ENCODE measurements at places on chromosomes 12 and 14.

DNA sequence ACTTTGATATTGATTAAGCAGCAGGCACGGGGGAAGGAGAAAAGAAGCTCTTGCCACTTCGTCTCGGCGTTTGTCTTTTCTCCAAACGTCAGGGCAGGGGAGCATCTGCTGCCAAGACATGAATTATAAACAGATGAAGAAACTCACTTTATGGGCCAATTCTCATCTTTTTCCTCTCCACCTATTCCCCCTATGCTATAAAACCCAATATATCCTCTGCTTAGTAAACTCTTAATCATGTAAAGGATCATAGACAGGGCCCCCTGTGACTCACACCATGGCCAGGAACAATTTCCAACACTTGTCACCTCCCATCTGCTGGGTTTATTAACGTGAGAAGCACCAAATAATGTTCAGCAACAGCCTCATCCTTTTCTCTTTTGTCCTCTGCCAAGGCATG, 1092.1 kb upstream of the TMEM132C start:
- DNase-seq, result no peak

- DNase-seq, result no peak
Observed at GRCh38 chr12:76274420-76275083, 73.7 kb downstream of the BBS10 start.

GRCh38 chr12:44509471-44509870, 366.6 kb downstream of the NELL2 start:
- DNase-seq, result no peak

DNA sequence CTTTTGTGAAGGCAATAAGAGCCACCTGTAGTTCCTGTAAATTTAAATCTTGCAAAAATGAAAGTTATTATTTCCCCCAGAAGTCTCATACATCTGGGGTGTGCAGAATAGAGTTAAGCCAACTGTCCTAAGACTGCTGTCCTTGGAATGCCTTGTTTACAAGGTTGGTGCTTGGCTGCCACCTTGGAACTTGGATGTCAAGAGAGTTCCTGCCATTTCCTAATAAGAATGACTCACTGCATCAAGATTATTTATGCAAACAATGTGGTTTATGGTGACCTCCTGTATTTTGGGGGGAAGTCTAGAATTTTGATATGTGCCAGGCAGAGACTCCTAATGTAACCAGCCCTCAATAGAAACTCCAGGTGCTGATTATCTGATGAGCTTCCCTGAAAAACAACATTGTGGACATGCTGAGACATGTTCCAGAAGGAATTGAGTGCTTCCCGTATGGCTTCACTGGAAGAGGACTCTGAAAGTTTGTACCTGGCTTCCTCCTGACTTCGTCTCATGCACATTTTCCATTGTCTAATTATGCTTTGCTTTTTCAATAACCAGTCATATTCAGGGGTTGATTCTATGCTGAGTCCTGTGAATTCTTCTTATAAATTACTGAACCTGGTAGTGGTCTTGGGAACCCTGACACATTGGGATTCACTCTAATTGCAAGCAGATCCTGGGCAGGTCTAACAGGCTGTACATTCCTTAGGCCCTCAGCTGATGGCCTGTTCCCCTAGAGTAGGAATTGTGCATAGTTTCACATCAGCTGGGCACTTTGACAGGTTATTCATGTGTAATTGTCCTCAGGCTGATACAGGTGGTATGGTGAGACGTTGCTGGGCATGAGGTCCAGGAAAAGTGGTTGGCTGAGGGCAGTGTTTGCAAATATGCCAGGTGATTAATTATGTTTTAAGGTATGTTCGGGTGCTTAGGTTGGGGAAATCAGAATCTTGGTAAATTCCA, 1370.7 kb upstream of the TMEM132C start:
- no peak for DNase-seq

DNA sequence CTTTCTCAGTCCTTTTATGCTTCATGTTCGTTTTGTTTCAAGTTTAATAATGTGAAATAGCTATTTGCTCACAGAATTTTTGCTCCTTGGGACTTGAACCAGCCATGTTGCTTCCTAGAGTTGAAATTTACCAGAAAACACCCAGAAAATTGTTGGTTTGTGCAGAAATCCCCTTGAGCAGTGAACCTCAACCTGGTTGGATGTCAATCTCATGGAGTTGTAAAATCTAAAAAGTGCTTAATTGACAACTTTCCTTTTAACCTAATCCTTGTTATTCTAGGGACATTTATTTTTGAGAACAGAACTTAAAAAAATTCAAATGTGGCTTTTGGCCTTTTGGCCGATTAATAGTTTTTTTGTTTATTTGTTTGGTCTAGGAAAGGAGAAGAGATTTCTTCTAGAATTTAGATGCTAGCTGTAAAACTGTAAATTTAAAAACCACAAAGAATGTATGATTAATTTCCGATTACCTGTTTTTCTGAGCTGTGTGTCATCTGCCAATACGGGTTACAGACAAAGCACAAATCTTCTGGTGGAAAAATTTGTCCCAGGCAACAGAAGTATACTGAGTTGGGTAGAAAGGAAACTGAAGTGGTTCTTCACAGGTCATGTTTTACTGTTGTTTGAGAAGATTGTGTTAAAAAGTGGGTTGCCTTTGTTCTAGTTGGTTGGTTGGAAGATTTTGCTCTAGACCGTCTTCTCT, 154.4 kb downstream of the FUT8 start:
- DNase-seq, result no peak

DNA sequence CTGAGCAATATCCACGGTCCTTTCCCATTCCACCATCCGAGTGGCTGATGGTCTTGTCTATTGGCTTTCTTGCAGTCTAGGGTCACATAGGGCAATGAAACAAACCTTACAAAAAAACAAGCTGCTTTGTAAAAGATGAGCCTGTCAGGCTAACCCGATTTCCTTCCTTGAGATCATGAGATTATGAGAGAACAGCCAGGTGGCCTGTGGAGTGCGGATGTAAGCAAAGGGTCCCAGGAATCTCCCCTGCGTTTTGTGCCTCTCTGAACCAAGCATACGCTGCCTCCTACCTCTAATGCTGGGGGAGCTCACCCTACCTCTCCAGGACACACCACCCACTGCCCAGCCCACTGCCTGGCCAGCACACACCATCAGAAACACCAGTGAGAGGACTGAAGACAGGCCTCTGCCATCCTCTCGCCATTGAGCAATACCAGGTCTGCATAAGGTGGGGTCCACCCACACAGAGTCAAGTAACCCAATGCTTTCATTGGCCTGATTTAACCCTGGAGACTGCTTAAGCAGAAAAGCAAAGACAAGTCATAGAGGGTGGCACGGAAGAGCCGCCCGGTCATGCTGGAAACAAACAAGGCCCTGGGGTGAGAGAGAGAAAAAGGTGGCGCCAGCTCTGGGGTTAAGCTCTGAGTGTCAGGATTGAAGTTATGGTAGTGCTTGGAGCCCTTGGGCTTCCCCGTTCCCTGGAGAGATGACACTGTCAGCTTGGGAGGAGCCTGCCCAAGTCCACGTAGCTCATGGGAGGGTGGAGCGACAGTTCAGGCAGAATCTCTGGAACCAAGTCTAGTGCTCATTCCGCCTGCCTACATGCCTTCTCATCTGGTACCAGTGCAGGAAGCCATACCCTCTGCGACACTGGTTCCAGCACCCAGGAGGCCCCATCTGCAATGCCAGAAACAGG, 46.6 kb downstream of the CALM1 start:
- DNase-seq, result no peak

- DNase-seq, result no peak
Observed at GRCh38 chr14:40911141-40911540, 695.5 kb upstream of the LRFN5 start.

- DNase-seq, result no peak
Observed at GRCh38 chr12:54879150-54879549, 24.8 kb downstream of the MUCL1 start.

DNA sequence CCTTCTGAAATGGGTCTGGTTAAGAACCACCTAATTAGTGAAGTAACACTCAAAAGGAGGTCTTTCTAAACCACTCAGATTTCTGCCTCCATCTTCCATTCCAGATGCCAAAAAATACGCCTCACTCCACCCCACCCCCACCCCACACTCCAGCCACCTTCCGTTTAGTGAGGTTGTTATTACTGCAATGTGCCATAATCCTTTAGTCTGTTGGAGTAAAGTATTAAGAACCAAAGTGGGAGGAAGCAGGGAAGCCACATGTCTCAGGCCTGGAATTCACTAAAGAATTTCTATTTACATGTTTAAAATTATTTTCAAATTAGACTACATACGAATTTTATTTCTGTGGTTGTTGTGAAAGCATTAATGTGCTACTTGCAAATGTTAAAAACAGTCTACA, 7.4 kb downstream of the KIF21A start:
- DNase-seq, result no peak

DNA sequence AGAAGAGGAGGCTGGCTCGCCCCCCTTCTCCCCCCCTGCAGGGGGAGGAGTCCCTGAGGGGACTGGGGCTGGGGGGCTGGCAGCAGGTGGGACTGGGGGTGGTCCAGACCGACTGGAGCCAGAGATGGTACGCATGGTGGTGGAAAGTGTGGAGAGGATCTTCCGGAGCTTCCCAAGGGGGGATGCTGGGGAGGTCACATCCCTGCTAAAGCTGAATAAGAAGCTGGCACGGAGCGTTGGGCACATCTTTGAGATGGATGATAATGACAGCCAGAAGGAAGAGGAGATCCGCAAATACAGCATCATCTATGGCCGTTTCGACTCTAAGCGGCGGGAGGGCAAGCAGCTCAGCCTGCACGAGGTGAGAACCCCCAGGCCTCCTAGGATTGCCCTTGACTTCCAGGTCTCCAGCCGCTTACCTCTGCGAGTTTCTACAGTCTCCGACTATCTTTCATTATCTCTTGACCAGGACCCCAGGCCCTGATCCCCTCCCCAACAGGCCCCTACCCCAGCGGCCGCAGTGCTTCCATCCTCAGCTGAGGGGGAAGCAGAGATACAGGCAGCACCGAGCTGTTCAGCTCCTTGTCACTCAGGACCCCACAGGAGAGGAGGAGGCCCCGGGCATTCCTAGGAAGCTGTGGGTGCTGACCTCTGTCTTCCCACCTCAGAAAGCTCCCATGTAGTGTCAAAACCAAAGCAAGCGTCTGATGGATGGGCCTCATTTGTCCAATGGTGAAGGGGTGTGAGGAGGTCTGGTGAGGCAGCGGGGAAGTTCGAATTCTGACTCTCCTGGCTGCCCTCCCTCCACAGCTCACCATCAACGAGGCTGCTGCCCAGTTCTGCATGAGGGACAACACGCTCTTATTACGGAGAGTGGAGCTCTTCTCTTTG, 3.0 kb downstream of the NAB2 start:
- DNase-seq, result no peak

DNA sequence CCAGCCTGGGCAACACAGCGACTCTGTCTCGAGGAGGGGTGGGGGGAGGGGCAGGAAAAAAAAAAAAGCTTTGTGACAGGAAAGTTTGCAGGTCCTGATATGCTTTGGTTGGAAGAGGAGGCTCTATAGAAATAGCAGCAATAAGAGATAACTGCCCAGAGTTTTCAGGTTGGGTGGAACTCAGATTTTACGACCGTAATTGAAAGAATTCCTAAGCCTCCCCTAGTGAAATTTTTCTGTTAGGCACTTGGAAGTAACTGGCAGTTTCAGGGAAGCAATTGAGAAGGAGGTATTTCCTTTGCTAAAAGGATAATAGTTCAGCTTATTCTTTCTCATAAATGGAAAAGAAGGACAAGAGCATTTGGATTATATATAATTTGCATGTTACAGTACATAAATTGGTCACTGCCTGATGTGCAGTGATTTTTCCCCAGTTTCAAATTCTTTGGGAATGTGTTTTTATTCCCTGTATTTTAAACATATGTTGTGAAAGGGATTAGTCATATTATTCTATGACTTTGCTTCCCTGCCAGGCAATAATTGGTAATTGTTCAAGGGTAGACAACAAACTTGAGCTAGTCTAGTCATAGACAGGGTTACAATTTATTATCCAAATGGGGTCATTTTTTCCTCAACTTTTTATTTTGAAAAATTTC, 452.8 kb downstream of the AEBP2 start:
- DNase-seq, result no peak

DNA sequence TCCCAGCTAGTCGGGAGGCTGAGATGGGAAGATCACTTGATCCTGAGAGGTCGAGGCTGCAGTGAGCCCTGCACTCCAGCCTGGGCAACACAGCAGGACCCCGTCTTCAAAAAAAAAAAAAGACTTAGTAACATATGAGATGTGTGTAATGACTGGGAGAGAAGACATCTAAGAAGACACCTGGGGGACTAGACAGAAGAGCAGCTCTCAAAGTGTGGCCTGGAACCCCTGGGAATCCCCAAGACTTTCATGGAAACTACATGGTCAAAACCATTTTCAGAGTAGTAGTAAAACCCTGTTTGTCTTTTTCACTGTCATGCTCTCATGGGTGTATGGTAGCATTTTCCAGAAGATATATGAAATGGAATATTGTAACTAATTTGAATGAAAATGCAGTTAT, 45.3 kb downstream of the R3HDM2 start:
- no peak for DNase-seq

- no peak for DNase-seq
Observed at GRCh38 chr14:67265131-67265530, 23.9 kb downstream of the PALS1 start.

- no peak for DNase-seq
Observed at GRCh38 chr14:56061051-56061450, 57.2 kb upstream of the PELI2 start.

DNA sequence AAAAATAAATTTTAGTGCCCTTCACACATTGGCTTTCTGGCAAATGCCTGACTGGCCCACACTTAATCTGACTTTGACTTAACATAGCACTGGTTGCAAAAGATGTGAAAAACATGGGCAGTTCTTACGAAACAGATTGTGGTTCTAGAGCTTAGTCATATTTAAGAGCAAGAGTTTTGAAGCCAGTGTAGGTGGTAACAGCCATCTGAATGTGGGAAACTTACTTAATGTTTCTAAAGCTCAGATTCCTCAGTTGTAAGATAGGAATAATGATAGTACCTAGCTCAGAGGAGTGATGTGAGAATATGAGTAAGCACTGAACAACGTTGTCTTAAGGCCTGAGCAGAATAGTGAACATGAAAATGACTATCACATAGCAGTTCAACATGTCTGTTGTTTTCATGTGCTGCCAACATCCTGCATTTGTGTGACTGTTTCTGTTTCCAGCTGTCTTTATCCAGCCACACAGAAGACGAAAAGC, 262.7 kb downstream of the SYT1 start:
- DNase-seq, result no peak

GRCh38 chr12:64445490-64445889, 6.4 kb upstream of the TBK1 start:
- no peak for DNase-seq

DNA sequence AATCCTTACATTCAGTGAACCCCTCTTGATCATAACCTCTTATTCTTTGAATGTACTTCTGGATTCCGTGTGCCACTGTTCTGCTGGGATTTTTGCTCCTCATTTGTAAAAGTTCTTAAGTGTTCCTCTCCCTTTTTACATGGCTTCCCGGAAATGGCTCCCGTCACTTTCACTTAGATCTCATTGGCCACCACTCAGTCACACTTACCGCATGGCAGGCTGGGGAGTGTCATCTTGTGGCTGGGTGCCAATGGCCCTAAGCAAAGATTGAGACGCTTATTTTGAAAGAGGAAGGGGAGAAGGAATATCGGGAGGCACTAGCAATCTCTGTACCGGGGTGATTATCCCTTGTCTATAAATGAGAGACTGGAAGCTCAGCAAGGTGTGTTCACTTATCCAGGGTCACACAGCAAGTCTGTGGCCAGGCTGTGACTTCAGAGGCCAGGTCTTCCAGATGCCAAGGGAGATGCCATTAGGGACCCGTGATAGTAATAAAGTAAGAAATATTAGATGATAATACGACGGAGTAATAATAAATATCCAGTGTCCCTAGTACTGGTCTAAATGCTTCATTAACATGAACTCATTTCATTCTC, 68.8 kb downstream of the RNFT2 start:
- no peak for DNase-seq

Measured in dorsolateral prefrontal cortex (tissue), 122 donors.